ENCODE measurements at places on chromosomes 13 and 19.

GRCh38 chr13:90872491-90873025 lies 474.9 kb upstream of the MIR17HG start:
- no peak for DNase-seq

GRCh38 chr13:100301418-100301817 lies 212.5 kb downstream of the PCCA start:
- DNase-seq = no peak

DNA sequence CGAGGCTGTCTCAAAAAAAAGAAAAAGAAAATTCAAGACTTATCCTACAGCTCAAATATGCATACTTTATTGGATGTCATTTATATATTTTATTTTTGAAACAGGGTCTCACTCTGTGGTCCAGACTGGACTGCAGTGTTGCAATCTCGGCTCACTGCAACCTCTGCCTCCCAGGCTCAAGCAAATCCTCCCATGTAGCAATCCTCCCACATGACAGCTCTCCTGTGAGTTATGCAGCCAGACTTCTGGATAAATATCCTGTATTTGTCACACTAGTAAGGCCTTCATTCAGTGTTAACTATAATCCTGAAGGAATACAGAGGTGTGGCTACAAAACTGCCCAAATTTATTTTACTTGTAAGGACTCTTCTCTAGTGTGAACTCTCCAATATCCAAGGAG lies 7.2 kb downstream of the ZNF552 start:
- no peak for DNase-seq

GRCh38 chr19:7841751-7842660 lies 12.0 kb downstream of the EVI5L start:
- no peak for DNase-seq

- no peak for DNase-seq
These were observed 103.3 kb upstream of the HTR2A start for GRCh38 chr13:47000165-47000564.

- no peak for DNase-seq
These were observed 5.4 kb downstream of the PNPLA6 start for GRCh38 chr19:7540761-7541474.

- no peak for DNase-seq
These were observed 137.5 kb downstream of the SIPA1L3 start for GRCh38 chr19:38044267-38045111.

DNA sequence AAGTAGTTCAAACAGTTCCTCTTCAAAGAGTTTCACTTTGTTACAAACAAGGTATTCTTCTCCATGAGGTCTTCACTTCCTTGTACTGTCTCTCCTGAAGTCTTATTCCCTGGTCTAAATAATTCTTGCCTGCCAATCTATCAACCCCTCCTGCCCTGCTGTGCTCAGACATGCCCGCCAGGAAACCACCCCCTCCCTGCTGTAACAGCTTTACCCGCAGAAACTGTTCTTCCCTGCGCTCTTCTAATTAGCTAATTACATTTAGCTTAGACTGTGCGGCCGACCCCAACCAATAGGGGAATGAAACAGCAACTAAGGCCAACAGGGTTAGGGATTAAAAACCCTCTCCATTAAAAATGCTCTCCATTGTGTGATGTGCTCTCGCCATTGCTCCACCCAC lies 46.7 kb downstream of the ZNF846 start:
- no peak for DNase-seq

- DNase-seq = no peak
These were observed 3.0 kb upstream of the DOCK6 start for GRCh38 chr19:11265177-11265784.

DNA sequence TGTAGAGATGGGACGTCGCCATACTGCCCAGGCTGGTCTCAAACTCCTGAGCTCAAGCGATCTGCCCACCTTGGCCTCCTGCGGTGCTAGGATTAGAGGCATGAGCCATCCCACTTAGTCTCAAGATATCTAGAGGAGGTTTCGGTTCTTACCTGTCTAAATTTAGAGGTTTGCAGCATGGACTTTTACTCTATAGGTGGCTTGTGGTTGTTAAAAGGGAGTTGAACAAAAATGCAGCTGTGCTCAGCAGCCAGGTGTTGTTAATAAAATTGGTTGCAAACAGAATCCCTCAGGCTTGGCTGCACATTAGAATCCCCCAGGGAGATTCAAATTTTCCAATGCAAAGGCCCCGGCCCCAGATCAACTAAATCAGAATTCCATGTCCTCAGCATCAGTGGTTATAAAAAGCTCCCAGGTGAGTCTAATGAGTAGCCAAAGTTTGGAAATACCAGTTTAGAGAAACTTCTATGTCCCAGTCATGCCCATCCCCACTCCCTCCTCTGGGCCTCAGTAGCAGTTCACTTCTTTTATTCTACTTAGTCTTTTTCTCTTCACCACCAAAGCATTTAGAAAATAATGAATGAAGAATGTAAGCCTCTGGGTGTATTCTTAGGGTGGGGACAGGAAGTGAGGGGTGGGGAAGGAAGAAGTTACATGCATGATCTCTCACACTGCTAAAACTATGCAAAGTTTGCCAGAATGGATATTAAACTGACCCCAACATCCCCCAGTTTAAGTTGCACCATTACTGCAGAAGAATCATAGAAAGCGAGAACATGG lies 471.0 kb downstream of the COG6 start:
- DNase-seq = no peak

GRCh38 chr13:33053397-33054066 lies 37.3 kb downstream of the KL start:
- DNase-seq = no peak

DNA sequence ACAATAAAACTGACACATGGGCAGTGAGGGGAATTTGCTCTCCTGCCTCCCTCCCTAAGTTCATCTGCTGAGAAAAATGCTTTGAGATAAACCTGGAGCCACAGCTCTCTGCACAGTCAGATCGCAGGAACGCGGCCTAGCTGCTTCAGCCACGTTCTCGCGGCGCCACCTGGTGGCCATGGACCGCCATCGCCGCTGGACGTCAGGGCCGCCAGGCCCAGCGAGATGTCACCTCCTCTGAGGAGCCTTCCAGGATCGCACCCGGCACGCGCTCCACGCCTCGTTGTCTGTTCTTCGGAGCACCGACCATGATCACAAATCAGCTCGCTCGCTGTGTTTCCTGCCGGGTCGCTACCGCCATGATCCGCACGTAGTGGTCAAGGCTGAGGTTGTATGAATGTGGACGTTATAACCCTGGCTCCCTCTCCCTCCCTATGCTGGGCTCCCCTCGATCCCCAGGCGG lies 20.6 kb upstream of the USP29 start:
- peak; percentile 27 for DNase-seq

GRCh38 chr19:4053423-4054324 lies 13.0 kb downstream of the ZBTB7A start:
- no peak for DNase-seq

DNA sequence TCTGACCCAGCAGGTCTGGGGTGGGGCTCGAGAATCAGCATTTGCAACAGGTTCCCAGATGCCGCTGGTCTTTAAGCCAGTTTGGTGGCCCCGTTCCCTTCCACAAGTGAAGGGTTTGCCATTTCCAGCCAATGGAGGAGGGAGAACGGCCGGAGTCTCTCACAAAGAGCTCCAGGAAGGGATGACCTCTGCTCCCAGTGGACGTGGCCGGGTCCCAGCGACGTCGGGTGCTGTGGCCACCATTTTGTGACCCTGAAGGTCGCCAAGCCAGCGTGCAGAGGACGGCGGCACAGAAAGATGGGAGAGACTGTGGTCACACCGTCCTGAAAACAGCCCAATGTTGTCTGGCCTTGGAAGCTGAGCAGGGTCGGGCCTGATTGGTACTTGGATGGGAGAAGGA lies 8.0 kb downstream of the SHC2 start:
- DNase-seq = no peak

DNA sequence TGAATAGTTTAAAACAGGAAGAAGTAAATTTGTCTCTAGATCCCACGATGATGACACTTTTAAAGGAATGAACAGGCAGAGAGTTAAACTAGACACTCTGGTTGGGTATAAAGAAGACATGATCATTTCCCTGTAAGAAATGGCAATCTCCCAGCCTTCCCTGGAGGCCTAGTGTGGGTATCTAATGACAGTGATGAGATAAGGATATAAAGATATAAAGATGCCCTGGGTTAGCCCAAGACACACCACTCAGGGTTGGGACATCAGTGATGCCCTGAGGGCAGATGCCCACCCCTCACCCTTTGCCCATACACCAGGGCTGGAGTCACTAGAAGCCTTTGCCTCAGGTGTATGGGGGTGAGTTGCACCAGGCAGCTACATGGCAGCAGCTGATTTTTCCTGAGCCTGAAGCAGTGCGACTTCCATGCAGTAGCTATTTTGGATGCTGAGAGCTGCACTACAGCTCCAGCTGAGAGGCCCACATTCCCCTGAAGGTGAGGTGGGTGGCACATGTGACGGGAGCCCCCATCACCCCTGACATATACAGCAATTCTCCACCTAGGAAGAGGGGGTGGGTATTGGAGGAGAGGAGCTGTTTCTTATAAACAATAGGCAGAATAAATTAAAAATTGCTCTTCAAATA lies 177.5 kb downstream of the NDFIP2 start:
- no peak for DNase-seq

GRCh38 chr19:40078377-40078776 lies 12.4 kb downstream of the ZNF780A start:
- DNase-seq = no peak

DNA sequence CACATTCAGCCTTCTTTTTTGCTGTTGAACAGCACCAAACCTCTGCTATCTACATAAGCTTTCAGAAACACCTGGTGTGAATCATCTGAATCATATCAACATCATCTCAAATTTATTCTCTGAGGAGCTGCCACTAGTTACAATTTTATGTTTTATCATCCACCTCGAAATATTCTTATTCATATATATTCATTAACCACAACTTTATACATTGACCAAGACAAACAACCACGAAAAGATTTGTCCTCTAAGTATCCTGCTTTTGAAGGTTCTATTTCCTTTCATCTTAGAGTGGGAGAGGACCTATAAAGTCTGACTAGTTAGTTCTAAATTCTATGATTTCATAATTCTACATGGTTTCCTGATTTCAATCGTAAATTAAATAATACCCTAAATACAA lies 18.9 kb downstream of the ESD start:
- no peak for DNase-seq

DNA sequence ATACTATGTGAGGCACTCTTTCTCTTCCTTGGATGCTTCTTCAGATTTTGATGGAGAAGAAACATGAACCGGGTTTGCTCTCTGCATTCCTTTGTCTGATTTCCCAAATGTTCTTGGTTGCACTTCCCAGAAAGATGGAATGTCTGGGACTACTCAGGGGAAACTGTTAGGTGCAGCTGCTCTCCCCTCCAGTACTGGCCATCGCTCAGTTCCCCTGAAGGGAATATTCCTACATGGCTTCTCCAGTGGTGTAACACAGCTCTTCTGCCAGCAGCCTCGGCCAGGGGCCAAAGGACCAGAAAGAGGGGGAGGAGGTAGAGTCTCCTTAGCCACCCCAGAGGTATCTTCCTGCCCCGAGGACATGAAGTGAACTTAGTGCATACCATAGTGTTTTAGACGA lies 33.5 kb upstream of the SPRY2 start:
- DNase-seq = no peak

- no peak for DNase-seq
These were observed 243.6 kb downstream of the DLEU7 start for GRCh38 chr13:50599927-50600326.

- no peak for DNase-seq
These were observed 79.4 kb upstream of the FNDC3A start for GRCh38 chr13:48896312-48896711.

- DNase-seq = no peak
These were observed 36.8 kb upstream of the C1QTNF9 start for GRCh38 chr13:24272452-24273161.

GRCh38 chr19:19550485-19550929 lies 12.4 kb downstream of the CILP2 start:
- DNase-seq = no peak

GRCh38 chr19:51179256-51179655 lies 37.2 kb downstream of the SIGLEC7 start:
- DNase-seq = no peak

DNA sequence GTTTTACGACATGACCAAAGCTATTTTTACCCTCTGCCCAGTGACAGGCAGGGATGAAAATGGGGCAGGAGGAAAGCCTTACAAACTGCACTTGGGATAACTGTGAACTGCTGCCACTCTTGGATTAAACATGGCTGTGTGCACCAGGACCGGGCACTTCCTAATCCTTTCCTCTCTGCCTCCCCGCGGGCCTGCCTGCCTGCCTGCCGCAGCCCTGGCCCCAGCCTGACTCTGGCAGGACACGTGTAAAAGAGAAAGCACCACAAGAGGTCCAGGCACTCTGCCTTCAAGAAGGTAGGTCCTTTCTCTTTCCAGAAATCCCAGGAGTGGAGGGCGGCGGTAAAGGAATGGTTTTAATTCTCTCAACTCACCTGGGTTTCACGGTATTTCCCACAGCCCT lies 4.8 kb downstream of the TSHZ3 start:
- no peak for DNase-seq

DNA sequence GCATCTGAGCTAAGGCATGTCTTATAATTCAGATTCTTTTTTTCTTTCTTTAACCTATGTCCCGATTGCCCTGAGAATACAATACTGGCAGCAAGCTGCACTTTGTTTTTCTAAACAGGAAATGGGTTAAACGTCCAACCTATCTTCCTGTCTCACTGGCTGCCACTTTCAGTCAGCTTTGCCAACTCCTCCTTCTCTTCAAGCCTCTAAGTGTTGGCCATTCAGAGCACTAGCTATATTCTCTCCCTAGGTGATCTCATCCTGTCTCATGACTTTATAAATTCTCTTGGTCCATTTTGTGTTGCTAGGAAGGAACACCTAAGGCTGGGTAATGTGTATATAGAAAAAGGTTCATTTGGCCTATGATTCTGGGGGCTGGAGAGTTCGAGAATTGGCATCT lies 109.5 kb upstream of the TSC22D1 start:
- DNase-seq = no peak

- DNase-seq = no peak
These were observed 1190.5 kb upstream of the SLC10A2 start for GRCh38 chr13:104256701-104257100.

DNA sequence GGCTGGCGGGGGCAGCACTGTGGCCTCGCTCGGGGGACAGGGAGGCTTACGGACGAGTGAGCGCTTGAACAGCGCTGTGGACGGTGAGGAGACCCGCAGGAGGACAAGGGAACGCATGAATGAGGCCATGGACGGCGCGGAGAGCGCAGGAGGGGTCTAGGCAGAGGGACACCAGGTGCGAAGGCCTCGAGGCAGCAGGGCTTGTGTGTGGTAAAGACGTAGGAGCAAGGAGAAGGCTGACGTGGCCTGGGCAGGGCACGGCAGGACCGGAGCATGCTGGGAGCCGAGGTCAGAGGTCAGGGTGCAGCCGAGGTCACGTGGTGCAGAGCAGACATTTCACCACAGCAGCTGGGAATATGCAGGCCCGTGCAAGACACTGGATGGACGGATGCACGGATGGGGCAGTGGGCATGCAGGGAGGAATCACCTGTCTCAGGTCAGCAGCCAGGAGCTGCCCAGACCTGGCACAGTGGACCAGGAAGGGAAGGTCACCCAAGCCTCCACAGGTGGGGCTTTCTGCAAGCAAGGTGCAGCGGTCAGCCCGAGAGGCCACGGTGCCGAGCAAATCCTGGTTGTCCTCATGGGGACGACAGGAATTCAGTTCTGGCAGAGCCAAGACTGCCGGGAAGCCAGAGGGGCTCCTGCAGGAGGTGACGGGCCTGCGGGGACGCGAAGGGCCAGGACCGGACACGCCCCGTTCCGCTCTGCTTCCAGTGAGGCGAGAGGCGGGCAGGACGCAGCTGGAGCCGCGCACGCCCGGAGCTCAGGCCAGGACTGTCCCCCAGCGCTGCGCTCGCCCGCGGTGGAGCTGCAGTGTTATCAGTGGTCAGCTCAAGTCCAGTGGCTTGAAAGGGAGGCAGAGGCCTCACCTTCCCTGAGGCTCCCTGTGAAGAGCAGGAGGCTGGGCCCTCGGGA lies 72.2 kb downstream of the RASA3 start:
- DNase-seq = no peak

- DNase-seq = no peak
These were observed 48.2 kb downstream of the ANKRD10 start for GRCh38 chr13:110866491-110867170.

Data from activated CD8-positive, alpha-beta memory T cell treated with anti-CD3 and anti-CD28 coated beads for 48 hours (primary cell).